Retina (tissue), 1 donor: ENCODE measurements at places on chromosomes 13 and 19.
A peak's percentile ranks its signal among the peaks of the same experiment; 100 is the strongest.

DNA sequence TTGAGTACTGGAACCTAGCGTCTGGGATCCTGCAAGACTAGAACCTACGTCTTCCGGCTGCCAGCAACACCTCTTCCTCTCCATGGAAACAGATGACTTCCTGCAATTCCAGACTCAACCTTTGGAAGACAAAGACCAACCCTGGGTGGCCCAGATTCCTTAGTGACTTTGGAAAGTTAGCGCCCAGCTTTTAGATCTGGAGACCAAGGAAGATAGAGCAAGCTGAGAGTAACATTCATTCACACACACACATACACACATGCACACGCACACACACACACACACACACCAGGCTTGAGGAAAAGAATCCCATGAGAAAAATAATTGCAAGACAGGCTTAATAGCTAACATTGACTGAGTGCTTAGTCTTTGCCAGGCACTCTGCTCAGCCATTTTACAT, 788.9 kb downstream of the UQCRFS1 start:
- DNase-seq, result no peak

- DNase-seq, result no peak
Observed at GRCh38 chr19:4363571-4364304, 20.4 kb downstream of the MPND start.

DNA sequence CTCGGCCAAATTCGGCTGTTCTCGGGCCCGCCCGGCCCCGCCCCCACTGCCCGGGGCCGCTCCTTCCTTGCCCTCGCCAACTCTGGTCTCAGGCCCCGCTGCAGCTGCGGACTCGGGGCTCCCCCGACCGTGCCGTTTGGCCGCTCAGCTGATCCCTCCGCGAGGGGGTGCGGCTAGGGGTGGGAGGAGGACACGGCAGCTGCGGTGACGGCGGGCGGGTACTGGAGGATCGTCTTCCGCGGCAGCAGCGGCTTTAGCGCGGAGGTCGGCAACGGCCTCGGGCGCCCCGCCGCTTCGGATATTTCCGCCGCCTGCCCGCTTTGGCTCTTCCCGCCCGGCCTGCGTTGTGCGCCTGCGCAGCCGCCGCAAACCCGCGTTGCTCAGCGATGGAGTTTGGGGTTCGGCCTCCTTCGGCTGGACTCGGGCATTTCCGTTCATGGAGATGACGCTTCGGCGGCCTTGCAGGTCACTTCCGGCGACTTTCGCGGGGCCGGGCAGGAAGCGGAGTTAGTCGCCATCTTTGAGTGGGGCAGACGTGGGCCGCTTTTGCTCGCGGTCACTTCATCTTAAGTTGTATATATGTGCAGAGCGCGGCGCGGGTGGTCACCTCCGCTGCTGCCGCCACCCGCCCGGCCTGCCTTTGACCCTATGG, 338 bp upstream of the UBE2M start:
- peak; percentile 99 for DNase-seq

DNA sequence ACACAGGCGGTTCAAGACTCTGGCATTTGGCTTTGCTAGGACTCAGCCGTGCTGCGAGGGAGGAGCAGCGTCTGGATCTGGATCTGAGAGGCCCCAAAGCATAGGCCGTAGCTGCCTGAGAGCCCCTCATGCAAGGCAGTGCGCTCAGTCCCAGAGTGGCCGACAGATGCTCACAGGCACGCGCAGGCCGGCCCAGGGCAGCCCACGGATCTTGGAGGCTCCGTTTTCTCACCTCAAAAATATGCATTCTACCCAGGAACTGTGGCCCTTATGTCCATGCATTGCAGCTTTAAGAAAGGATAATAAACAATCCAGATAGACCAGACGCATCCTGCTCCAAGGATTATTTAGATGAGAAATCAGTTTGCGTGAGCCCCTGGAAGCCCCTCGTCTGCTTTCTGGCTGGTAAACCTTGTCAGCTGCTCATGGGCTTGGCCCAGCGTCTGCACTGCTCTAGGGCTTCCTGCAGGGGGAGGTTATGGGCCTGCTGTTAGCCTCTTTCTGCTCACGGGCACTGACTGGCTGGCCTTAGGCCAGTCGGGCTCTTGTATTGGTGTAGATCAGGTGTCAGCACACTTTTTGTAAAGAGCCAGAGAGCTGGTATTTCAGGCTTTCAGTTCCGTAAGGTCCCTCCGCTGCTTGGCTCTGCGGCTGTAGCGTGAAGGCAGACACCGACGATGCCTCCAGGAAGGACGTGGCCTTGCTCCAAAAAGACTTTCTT, 24.2 kb downstream of the TEX29 start:
- DNase-seq, result no peak

- no peak for DNase-seq
Observed at GRCh38 chr13:97438856-97439595, 5.1 kb downstream of the RAP2A start.

DNA sequence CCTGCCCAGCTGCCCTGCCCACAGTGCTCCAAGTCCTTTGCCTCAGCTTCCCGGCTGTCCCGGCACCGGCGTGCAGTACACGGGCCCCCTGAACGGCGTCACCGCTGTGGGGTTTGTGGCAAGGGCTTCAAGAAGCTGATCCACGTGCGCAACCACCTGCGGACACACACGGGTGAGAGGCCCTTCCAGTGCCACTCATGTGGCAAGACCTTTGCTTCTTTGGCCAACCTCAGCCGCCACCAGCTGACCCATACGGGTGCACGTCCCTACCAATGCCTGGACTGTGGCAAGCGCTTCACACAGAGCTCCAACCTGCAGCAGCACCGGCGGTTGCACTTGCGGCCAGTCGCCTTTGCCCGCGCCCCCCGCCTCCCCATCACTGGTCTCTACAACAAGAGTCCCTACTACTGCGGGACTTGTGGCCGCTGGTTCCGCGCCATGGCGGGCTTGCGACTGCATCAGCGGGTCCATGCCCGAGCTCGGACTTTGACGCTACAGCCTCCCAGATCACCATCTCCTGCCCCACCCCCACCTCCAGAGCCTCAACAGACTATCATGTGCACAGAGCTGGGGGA, 5.7 kb downstream of the ZNF526 start:
- no peak for DNase-seq

- DNase-seq, result no peak
Observed at GRCh38 chr13:24308488-24309020, 826 bp upstream of the C1QTNF9 start.

GRCh38 chr13:96821381-96821780, 172.9 kb downstream of the OXGR1 start:
- DNase-seq, result no peak

- no peak for DNase-seq
Observed at GRCh38 chr13:39688278-39688677, 32.8 kb downstream of the COG6 start.

DNA sequence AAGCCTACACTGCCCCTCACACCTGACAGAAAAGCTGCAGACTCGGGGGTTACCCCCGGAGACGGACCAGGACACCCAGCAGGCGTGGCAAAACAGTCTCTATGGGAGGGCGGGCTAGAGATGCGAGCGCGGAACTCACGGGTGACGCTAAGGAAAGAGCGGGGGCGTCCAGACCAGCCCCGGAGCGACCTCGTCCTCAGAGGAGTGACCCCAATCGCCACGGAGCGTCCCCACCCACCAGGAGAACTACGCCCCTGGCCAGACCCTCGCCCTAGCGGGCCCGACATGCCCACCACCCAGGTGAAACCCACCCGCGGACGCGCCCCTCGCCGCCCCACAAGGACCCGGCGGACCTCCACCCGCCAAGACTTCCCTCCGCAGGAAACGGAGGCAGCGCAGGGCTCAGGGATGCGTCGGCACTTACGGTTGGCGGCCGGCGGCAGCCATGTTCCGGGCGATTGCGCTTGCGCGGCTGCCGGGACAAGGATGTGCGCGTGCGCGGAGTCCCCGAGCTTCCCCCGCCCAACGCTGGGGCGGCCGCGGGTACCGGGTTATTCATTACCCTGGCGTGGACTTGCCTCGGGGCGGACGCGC, at the start of gene ZNF329:
TSS of gene ZNF329 (minus strand) at position 462 of the 594 bp plus-strand sequence. CDS start 21,286 bp downstream, outside the sequence.
- peak; percentile 95 for DNase-seq

- DNase-seq, result no peak
Observed at GRCh38 chr19:38654628-38655055, 7.2 kb downstream of the ACTN4 start.

- no peak for DNase-seq
Observed at GRCh38 chr13:26295812-26296211, 41.9 kb downstream of the CDK8 start.

GRCh38 chr19:39377373-39378362, 13.2 kb downstream of the PAF1 start:
- no peak for DNase-seq

- DNase-seq, result no peak
Observed at GRCh38 chr19:40663695-40664692, 26.5 kb downstream of the NUMBL start.

- no peak for DNase-seq
Observed at GRCh38 chr13:64272681-64273080, 2857.0 kb upstream of the PCDH20 start.

DNA sequence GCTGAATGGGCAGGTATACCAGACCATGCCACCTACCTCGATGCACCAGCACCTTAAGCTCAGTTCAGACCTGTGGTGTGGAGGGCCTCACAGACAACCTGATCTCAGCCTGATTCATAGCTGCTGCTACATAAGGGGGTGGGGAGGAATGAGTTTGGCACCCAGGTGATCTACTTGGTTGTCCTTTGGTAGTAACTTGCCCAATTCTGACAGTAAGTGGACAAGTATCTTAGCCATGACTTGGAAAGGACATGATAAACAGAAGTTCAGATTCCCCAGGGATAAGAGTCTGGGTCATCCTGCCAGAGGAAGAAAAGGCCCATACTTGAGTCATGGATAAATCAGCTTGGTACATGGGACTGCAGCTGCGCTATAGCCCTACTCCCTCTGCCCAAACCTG, 28.4 kb upstream of the SOHLH2 start:
- no peak for DNase-seq

- DNase-seq, result no peak
Observed at GRCh38 chr13:23865906-23866305, 23.3 kb downstream of the MIPEP start.

GRCh38 chr13:48851707-48852106, 124.0 kb upstream of the FNDC3A start:
- no peak for DNase-seq

GRCh38 chr13:83666141-83666540, 216.1 kb downstream of the SLITRK1 start:
- no peak for DNase-seq

DNA sequence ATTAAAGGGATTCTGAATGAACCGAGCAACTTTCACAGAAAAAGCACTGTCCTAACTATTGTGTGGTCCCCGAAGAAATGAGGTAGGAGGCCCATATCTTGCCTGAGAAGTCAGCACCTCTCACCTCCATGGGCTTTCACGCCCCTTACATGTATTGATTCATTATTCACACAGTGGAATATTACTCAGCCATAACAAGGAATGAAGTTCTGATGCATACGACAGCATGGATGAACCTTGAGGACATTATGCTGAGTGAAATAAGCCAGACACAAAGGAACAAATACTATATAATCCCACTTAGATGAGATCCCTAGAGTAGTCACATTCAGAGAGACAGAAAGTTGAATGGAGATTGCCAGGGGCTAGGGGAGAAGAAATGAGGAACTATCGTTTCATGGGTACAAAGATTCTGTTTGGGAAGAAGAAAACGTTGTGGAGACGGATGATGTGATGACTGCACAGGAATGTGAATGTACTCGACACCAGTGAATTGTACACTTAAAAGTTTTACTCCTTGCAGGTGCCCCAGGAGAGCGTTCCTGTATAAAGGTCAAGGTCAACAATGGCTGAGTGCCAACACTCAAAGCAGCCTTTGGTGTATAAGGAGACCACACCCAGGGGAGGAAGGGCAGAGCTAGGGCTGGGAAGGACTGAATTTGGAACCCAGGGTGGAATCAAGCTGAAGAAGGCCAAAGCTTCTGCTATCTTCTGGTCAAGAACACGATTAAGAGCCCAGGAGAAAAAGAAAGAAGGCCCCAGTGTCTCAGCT, 22.5 kb downstream of the ZIC5 start:
- no peak for DNase-seq

DNA sequence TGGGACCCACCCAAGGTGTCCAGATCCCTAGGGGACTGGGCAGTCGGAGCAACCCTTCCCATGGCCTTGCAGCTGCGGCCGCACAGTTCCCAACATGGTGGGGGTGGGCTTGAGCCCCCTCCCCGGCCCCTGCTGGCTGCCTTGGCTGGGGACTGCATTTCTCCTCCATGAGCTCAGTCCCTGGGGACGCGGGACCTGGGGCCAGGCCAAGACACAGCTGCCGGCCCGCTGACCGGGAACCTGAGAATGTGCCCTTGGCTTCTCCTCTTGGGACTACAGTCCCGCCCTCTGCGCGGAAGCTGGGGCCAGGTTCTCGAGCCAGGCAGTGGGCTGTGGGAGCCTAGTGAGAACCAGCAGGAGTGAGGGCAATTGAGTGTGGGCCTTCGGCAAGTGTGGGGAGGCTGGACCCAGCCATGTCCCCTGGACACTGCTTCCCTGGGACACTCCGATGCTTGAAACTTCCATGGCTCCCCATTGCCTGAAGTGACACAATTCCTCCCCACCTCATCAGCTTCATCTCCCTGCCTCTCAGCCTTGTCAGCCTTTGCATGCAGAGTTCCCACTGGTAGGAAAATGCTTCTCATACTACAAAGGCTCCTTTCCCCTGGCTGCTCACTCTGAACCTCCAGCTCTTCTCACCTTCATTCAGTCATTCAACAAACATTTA, 13.1 kb upstream of the NOTCH3 start:
- DNase-seq, result no peak

GRCh38 chr13:29465741-29466293, 129.7 kb downstream of the SLC7A1 start:
- no peak for DNase-seq

DNA sequence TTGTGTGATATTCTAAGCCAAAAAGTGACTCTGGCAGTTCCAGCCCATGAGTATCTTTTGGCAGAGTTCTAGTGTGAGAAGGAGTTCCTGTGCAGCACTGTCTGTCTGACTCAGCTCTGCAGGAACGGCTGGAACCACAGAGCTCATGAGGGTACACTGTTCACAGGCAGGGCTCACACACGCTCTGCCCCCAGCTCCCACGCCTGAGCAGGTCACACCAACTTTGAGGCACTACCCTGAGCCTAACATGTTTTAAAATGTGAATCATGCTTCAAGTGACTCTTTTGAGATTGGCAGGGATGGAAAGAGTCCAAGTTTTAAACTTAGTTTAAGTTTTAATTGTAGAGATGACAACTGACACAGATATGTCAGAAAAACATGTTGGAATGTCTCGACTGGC, 1203.3 kb downstream of the UQCRFS1 start:
- DNase-seq, result no peak

GRCh38 chr19:52007451-52007805, 583 bp downstream of the ZNF615 start:
- no peak for DNase-seq

DNA sequence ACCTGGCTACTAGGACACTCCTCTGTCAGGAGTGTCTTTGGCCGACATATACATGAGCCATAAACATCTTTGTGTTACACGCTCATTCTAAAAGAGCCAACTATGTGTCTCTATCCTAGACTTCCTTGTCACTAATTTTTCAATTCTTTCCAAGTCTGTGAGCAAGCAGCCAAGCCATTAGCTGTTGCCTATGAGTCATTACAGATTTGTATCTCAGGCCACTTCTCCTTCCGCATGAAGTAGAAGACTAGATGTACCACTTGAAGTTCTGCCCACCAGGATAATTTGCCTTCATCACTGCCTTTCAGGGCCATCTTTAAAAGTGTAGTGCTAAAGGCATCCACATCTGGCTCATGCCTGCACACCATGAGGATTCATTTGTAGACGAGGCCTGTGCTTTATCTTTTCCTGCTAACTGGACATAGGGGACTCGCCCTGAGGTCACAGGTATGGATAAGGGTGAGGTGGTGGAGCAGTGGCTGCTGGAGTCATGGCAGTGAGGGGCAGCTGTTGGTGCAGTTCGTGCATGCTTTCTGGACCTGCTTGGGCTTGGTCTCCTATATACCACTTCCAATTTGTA, 126.1 kb upstream of the KL start:
- no peak for DNase-seq
